ENCODE measurements at places on chromosomes 2 and 18.
A peak's percentile ranks its signal among the peaks of the same experiment; 100 is the strongest.

DNA sequence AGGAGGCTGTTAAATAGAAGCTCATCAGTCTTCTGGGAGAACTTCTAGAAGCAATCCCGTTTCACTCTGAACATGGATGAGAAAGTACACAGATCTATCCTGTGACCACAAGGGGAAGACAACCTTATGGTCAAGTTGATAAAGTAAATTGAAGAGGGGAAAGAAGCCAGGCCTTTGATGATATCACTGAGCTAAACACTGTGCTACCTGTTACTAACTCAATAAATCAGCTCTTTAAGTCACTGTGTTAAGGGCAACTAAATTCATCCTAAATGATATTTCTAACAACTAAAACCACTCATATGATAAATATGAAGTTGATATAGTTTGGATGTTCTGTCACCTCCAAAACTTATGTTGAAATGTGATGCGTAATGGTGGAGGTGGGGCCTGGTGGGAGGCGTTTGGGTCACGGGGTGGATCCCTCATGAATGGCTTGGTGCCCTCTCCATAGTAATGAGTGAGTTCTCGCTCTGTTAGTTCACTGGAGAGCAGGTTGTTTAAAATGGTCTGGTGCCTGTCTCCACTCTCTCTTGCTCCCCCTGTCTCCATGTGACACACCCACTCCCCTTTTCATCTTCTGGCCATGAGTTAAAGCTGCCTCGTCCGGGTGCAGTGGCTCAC lies 23.6 kb downstream of the OLA1 start:
- DNase-seq = no peak

DNA sequence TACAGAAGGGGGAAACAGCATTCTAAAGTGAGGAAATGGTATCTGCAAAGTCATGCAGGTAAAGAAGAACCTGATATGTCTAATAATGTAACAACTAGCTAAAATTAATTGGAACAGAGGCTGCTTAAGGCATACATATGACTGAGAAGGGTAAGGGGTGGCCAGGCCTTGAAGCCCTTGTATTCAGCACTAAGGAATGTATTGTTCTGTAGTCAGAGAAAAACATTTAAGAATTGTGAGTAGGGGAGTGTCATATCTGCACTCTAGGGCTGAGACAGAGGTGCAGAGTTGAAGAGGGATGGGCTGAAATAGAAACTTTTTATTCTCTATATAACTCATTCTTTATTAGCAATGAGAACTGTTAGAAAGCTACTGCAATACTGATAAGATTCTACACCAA lies 145.5 kb upstream of the CHAC2 start:
- DNase-seq = no peak

GRCh38 chr2:61158356-61158955 lies 3.5 kb upstream of the C2orf74 start:
- DNase-seq = no peak

DNA sequence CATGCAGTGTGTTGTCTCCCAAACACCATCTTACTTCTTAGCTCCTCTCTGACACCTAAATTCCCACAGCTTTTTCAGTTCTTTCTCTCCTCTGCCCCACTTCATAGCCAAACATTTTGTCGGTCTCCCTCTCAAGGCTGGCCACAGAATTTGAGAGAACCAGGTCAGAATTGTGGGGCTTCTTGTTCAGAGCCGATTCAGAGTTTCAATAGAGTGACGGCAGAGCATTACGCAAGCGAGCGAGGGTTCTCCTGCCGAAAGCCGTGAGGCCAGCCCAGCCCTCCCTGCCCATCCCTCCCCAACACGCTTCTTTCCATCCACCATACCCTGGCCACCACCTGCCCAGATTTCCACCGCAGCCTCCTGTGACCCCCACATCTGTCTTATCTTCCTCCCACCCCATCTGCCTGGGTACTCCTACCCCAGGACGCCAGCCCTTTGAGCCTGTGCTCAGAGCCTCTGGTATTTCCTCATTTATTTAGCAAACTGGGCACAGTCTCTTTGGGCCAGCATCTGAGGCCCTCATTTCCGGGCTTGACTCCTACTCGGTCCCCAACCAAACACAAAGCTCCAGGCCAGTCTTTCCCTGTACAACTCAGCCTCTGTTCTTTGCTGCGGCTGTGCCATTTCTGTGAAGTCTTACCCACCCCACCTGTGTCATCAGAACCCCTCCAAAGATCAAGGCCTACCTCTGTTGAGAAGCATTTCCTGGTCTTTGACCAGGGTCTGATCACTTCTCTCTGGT lies 70.0 kb upstream of the MAP4K4 start:
- no peak for DNase-seq

GRCh38 chr18:58851856-58852255 lies 12.8 kb upstream of the ZNF532 start:
- no peak for DNase-seq

DNA sequence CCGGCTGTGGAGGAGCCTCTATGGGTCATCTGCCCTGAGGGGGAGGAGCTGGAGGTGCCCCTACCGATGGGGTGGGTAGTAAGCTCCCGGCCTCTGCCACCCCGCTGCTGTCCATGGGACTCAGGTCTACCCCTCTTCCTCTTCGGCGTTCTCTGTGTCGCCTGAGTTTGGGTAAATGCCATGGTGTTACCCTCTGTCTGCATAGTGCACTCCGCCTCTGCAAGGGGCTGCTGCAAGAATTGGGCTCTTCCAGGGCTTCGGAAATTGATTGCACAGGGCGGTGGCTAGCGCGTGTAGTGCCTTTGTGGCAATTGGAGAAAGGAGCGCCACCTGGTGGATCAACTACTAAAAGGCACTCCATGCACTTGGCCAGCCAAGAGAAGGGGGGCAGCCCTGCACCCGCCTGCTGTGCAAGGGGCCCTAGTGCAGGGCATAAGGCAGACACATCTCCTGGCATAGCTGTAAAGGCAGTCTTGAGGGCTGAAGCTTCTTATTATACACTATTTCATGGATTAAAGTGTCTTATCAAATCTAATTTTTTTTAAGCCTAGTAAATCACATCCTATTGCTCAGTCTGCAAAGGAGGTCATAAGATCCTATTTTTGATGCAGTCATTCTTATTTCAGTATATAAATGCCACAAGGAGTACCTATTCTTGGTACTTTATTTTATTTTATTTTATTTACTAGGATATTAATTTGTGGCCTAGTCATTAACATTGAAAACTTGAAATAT lies 308.9 kb downstream of the PDE11A start:
- peak; percentile 75 for DNase-seq

DNA sequence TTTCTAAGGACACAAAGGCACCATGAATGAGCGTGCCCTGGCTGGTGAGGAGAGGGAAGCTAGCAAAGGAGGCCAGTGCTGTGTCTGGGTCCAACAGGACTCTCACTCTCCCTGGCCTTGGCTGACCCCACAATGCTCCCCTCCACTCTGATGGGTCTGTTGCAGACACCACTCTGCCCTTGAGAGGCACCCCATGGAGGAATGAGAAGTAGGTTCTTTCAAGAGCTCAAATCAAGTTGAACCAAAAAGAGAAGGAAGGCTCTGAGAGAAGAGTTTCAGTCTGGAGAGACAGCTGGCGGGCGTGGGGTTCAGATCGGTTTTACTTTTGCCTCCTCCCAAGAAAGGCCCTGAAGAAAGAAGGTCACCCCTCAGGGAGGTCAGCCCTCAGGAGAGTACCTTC lies 18.4 kb downstream of the TMEM247 start:
- no peak for DNase-seq
